Stimulated activated CD8-positive, alpha-beta memory T cell treated with anti-CD3 and anti-CD28 coated beads, Interleukin-7, amount 100 ng/mL, for 1 hour (primary cell): ENCODE measurements at places on chromosomes 1 and 21.

- DNase-seq: no peak
Observed at GRCh38 chr1:45493116-45493697, 2.2 kb upstream of the TESK2 start.

GRCh38 chr1:241677201-241677600, 25.1 kb downstream of the WDR64 start:
- DNase-seq: no peak

DNA sequence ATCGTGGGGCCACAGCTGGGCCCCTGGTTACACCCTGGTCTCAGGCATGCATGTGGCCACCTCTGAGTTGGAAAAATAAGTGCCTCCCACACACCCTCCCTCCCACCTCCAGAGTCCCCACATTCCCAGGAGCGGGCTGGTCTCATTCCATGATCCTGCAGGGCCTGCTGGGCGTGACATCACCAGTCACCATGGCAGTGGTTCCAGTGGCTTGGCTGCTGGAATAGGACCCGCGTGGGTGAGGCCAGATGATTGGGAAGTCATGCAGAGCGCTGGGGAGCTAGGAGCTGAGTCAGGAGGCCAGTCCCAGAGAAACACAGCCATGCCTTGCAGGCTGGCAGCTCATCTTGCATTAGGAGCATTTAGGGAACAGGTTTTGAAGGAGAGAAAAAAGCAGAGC, 125.4 kb upstream of the TMEM51 start:
- no peak for DNase-seq

DNA sequence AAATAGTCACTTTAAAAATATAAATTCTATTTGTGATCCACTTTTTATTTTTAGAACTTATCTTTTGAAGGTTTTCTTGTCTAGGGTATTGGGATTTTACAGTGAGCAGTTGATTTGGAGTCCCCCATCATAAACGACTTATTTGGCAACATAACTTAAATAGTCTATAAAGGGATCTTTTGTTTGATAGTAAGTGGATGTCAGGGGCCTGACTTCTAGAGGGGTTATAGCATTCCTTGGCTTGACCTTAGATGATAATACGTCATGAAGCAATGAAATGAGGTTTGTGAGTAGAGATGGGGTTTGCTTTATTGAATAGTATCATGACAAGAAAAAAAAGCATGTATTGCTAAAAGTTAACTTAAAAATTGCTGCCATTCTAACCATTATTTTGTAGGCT, 17.8 kb downstream of the VPS45 start:
- DNase-seq: no peak

- DNase-seq: no peak
Observed at GRCh38 chr1:197222025-197222685, 45.9 kb upstream of the CRB1 start.

DNA sequence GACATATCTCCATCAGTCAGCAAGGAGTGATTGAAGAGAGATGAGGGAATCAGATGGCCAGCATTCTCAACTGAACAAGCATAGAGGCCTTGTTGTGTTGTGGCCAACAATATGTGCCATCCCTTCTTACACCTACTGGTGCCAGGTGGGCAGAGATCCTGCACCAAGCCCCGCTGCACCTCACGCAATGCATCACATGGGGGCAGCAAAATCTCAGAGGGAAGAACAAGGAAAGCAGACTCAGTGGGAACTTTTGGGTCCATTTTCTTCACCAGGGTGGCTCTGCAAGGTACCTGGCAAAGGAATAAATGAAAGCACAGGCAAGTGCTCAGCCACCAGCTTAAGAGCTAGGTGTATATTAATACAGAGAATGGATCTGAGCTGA, 33.2 kb downstream of the HSD3B2 start:
- DNase-seq: no peak

DNA sequence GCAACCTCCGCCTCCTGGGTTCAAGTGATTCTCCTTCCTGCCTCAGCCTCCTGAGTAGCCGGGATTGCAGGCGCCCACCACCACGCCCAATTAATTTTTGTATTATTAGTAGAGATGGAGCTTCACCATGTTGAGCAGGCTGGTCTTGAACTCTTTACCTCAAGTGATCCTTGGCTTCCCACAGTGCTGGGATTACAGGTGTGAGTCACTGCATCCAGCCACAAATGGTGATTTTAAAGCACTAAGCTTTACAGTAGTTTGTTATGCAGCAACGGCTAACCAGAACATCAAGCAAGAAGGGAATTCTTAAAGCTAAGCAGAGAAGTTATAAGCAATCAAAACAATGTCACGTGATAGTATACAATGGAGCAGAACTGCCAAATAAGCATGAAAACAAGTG, 65.7 kb downstream of the NVL start:
- DNase-seq: no peak

DNA sequence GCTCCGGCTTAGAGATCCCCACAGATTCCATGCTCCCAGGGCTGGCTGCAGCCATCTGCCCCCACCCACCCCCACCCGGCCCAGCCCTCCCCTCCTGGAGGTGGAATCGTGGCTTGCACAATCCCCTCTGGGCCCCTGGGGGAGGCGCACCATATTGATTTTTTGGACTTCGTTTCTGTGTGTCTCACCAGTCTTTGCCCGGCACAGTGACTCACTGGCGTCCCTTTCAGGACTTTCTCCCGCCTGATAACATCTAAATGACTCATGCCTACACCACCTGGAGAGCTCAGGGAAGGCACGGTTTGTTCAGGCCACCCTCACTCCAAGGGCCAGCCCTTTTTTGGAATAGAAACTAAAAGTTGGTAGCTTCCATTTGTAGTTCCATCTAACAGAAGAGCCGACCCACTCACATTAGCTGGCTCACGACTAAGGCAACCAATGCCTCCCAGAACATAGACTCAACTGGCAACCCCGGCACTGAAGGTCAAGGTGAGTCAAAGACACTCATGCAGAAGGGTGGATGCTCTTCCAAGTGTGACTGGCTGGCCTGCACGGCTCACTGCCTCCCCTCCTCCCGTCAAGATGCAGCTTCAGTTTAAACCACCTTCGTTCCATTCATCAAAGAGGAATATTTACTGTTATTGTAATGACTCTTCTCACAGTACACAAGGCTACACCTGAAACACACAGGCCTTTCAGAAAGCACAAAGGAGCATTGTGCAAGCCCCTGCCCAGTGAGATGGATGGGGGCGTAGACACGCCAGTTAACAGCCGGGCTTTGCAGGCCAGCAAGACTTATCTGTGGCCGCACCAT, 18.1 kb upstream of the ETS2 start:
- DNase-seq: no peak

- no peak for DNase-seq
Observed at GRCh38 chr1:54310439-54311328, 95.5 kb downstream of the SSBP3 start.

DNA sequence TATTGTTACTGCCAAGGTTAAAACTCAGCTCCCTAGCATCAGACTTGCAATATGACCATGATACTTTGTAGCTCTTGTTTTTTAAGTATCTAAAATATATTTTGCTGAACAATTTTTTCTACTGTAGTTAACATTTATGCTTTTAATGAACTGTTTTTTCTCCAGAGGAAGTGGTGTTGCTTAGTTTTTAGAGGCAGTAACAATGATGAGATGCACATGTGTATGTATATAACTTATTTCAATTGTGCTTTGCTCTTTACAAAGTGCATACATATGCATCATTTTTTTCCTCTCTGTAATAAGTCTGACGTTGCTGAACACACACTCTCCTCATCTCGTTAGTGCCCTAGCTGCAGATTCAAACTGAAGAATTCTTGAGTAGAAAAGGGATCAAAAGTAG, 418.8 kb downstream of the ZP4 start:
- DNase-seq: no peak

DNA sequence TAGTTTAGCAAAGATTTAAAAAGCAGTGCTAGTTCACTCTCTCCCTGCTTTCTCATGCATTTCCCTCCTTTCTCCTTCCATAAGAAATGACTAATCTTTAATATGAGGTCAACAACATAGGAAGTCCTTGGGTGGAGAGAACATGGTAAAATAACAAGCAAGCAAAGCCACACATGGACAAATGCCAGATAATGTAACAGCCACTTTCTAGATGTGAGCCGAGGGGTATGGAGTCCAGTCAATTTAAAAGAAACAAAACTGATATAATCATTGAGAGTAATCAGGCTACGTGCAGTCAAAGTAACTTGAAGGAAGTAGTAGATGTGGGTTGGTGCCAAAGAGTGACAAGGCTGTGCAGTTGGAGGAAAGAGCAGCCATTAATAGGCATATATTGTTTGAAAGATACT, 69.6 kb downstream of the DUSP10 start:
- DNase-seq: no peak

DNA sequence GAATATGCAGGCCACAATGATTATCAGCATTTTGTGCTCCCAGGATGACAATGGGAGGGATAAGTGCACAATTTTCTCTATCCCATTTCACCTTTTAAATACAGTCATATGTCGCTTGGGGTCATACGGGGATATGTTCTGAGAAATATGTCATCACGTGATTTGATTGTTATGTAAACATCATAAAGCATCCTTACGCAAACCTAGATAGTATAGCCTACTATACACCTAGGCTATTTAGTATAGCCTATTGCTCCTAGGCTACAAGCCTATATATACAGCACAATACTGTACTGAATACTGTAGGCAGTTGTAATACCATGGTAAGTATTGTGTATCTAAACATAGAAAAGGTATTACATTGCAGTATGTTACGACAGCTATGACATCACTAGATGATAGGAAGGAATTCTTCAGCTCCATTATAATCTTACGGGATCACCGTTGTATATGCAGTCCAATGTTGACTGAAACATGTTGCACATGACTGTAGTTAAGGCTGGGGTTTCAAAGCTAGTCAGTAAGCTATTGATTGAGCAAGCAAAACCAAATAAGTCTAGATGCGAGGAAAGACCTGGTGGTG, 18.9 kb downstream of the RUSC1 start:
- DNase-seq: no peak

- no peak for DNase-seq
Observed at GRCh38 chr1:115764541-115764940, 4.0 kb downstream of the CASQ2 start.

DNA sequence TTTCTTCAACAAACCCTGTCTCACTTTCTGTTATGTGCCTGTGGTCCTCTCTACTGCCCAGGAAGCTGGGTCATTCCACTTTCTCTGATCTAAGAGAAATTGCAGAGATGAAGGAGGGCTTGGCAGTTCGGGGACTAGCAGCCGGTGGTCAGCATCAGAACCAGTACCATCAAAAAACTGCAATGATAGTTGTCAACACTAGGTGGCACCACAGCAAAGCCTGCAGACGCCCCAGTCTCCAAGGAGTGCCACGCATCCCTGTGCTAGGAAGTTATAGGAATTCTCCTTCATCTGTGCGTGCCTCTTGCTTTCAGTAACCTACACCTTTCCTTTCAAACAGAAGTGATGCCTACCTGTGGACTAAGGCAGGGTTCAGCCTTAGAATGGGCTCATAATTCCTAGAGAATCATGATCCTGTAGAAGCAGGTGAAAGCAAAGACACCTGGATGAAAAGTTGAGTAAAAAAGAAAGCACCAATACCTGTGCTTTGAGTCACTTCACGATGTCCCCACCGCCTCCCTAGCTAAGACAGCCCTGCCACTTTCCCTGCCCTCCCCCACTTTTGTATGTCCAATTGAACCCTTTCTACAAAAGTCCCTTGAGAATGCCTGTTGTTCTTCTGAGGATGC, 129.2 kb downstream of the ADAMTS1 start:
- DNase-seq: no peak

- no peak for DNase-seq
Observed at GRCh38 chr21:32359719-32360260, 33.0 kb downstream of the URB1 start.

- DNase-seq: no peak
Observed at GRCh38 chr1:33335020-33335419, 14.1 kb upstream of the A3GALT2 start.

DNA sequence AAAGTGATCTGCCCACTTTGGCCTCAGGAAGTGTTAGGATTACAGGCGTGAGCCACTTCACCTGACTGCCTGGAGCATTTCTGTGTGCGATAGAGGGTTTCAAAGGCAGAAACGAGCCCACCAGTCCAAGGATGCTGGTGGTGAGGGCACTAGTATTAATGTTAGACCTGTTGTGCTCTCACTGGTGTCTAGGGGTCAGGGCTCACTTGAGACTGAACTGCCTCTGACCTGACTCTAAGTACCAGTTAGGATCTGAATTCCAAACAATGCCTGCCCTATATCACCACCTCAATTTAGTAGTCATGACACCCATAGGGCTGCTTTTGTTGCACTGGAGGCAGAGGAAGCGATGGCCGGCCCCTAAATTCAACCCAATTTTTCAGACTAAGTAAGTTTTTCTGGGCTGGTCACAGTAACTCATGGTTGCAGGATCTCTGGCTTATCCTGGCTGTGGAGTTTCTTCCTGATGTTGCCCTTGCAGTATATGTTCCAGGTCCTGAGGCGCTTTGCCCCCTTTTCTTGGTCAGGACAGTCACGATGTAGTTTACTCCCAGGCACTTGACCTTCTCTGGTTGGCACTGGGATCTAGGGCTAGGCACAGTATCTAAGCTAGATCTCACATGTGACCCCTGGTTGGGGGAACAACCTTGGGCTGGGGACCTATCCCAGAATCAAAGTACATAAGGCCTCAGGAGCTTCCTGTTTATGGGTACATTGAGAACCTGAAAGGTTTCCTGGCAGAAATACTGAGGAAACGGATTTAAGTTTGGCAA, 4.5 kb downstream of the CCDC17 start:
- DNase-seq: no peak
